SK-N-MC (cell line): ENCODE measurements at places on chromosomes 7 and 10.
A peak's percentile ranks its signal among the peaks of the same experiment; 100 is the strongest.

DNA sequence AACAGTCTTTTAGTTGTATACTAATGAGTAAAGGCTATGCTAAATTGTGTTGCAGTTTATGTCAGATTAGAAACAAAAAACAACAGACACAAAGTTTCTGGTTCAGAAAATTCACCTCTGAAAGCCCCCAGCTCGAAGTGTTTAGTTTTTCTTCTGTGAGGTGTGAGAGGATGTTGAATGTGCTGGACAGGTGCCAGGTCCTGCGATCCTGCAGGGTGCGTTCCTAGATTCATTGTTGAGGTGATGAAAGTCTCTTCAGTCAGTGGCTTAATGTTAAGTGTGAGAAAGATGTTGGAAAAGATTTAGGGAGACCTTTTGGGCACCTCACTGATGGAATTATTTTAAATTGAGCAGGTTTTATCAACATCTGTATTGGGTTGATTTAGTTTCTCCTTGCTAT, 287.3 kb downstream of the SDK1 start:
- DNase-seq: no peak

- no peak for DNase-seq
Measured at GRCh38 chr7:101681170-101682007, 52.3 kb upstream of the MYL10 start.

DNA sequence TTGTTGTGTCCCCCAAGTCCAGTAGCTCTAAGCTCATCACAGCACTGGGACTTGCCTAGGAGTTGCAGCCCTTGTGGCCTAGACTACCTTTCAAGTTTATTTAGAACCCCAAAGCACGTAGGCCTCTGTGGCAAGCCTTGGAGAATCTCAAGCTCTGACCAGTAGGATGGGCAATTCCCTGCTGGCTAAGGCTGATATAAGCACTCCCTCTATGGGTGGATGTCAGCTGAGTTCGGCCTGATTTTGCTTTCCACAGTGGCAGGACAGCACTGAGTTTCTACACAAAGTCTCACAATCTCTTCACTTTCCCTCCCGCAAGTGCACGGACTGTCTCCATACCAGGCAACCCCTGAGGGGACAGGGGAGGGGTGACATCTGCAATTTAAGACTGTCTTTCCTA, 886.4 kb upstream of the LRRN3 start:
- DNase-seq: no peak

DNA sequence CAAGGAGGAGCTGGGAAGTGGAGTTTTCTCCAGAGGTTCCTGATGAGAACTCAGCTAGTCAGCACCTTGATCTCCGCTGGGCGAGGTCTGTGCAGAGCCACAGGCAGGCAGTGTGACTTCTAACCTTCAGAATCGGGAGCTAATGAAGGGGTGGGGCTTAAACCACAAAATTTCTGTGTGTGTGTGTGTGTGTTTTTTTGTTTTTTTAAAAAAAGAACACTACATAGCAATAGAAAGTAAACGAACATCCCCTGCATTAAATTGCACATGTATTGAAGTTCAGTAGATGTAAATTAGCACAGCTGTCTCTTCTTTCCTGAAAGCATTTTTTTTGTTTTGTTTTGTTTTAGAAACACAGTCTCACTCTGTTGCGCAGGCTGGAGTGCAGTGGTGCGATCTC, 46.2 kb downstream of the RBM17 start:
- no peak for DNase-seq

GRCh38 chr7:76054123-76055120, 6.5 kb downstream of the MDH2 start:
- no peak for DNase-seq

DNA sequence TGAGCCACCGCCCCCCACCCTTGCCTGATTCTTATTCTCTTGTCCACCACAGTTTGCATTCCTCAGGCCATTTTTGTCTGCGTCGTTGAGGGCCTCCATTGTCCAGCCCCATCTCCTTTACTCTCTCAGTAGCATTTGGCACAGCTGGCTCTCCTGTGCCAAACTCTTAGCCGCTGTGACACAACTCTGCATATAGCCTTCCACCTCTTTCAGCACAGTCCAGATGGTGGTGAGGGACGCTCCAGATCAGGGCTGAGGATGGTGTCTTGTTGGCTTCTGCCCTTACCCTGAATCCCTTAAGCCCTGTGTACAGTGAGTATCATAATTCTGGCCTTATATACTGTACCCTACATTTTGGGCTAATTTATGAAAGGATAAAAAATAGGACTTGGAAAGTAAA, 45.6 kb downstream of the BMPR1A start:
- DNase-seq: no peak

DNA sequence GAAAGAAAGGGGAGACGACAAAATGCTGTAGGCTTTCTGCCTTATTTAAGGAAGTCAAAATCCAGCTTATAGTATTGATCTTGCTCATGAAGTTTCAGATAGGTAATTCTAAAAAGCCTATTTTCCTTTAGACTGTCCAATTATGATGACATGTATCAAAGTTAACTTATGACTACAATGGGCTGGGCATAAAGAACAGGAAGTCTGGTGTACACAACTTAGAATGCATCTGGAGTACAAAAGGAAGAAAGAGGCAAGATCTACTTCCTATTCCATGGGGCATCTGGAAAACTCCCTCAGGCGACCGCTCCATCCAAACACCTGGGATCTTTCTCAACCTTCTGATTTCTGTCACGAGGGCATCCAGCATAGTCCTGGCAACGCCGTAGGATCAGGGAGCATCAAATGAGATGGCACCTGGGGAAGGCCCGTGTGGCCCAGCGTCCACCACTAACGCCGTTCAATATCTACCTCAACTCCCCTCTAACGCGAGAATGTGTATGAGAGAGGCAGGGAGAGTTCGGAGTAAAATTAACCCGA, 512 bp downstream of the FAM24B start:
- no peak for DNase-seq

DNA sequence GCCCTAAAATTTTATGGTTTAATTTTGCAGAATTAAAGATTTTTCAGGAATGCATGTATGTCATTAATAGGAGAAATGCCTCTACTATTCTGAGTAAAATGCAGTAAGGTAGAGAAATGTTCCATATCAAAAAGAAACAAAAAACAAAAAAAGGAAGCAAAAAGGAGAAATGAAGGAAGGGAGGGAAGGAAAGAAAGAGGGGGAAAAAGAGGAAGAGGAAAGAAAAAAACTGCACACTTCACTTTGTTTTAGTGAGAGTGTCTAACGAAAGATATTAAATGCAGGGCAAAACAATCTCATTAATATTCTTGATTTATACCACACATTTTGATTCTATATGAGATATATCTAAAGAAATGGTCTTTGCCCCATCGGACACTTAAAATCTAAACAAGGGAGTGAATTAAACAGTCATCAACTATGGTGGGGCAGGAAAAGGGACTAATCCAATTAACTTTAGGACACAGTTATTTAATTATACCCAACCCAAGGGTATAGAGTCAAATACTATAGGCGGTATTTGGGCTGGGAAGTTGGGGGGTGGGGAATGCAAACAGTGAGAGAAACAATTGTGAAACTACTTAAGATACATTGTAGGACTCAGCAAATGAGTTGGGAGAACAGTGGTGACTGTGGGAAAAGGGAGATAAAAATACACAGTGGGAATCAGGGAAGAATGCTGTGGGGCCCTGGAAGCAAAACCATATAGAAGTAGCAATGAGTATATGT, 27.0 kb downstream of the IMMP2L start:
- no peak for DNase-seq

DNA sequence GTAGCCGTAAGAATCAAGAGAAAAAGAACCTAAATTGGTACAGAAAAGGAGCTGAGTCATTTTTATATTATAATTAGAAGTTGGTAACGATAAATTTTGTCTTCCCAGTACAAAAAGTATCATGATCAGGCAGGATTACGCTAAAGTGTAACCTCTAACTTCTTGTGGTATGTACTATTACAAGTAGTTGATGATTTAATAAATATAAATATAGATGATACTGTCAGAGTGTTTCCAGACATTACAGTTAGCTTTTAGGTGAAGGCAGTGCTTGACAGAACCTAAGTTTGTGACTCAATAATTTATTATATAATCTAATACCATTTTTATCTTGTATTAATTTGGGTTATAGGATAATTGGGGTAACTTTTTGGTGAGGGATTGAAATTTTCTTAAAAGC, 53.4 kb downstream of the ZEB1 start:
- no peak for DNase-seq

DNA sequence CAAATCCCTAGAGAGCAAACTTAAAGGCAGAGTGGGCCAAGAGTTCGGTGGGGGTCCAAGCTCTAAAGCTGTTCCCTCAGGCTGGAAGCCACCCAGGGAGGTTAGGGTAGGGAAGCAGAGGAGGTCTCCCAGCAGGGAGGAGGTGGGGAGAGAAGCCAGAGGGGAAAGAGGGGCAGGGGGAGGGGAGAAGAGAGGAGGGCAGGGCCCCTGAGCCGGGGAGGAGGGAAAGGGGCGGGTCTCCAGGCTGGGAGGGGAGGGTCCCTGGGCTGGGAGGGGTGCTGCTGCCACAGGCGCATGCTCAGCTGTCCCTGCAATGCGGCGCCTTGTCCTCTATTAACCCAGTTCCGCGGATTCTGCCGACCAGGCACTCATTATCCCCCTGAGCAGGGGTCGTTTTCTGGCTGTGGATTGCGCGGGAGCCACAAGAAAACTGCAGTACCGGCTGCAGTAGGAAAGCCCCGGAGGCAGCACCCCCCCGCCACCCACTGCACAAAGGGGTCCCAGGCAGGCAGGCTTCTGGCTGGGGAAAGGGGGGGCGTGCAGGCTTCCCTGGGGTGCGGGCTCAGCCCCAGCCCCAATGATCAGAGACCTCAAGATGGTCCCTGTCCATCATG, 49.3 kb downstream of the CAMK2B start:
- peak; percentile 51 for DNase-seq

DNA sequence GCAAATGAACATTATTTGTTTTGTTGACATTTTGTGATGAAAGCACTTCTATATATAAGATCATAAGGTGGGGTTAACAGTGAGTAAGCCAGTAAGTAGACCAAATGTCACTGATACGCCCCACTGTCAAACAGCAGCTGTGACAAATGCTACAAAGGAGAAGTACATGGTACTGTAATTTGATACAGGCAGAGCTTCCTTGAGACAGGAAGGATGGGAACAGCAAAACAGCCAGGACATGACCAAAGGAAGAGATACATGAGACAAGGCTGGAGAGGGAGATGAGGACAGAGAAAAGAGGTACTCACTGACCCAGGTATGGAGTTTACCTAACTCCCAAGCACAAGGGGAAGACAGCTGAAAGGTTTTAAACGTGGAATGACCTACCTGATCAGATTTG, 127.0 kb downstream of the SRPK2 start:
- no peak for DNase-seq

GRCh38 chr10:93462881-93463280, 19.3 kb downstream of the MYOF start:
- DNase-seq: no peak

DNA sequence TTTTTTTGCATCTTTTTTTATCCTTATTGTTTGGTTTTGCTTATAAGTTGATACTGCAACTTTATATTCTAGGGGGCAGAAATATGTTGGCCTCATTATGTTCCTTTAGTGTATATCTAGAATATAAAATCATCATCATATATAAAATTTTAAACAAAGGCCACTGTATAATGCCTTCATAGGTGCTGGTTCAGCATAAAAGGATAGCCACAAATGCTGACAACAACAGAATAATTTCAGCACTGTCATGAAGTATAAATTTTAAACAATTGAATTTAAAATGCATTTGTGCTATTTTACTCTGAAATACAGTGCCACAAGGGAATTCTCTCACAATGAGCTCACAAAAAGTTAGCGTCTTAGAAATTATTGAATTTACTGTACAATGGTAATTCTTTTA, 285.9 kb downstream of the ATRNL1 start:
- no peak for DNase-seq
